Astrocyte of the cerebellum (primary cell): ENCODE measurements at places on chromosomes 1 and 21.

DNA sequence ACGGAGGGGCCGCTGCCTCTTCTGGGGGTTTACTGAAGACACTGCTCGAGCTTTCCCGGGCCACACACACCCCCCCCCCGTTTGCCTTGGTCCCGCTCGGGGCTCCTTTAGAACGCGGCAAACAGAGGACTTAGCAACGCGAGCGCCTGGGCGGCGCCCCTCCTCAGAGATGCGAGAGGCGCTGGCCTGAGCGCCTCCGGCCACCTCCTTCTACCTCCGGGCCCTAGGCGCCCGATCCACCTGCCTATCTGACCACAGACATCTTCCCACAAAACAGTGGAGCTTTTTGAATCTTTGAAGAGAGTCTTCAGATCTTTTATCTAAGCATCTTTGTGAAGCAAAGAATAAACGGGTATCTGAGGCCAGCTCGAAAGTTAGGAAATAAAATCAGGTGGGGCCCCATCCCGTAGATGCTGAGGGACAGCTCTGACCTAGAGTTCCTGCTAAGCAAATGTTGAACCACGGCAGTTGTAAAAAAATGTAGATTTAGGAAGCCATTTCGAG lies 436 bp upstream of the TTLL7 start:
- peak; percentile 34 for DNase-seq

- no peak for DNase-seq
Observed at GRCh38 chr1:222583079-222583478, 6.7 kb downstream of the TAF1A start.

- no peak for DNase-seq
Observed at GRCh38 chr1:228259368-228259894, 51.6 kb downstream of the OBSCN start.

- DNase-seq: no peak
Observed at GRCh38 chr21:38927776-38928175, 122.0 kb downstream of the ETS2 start.

DNA sequence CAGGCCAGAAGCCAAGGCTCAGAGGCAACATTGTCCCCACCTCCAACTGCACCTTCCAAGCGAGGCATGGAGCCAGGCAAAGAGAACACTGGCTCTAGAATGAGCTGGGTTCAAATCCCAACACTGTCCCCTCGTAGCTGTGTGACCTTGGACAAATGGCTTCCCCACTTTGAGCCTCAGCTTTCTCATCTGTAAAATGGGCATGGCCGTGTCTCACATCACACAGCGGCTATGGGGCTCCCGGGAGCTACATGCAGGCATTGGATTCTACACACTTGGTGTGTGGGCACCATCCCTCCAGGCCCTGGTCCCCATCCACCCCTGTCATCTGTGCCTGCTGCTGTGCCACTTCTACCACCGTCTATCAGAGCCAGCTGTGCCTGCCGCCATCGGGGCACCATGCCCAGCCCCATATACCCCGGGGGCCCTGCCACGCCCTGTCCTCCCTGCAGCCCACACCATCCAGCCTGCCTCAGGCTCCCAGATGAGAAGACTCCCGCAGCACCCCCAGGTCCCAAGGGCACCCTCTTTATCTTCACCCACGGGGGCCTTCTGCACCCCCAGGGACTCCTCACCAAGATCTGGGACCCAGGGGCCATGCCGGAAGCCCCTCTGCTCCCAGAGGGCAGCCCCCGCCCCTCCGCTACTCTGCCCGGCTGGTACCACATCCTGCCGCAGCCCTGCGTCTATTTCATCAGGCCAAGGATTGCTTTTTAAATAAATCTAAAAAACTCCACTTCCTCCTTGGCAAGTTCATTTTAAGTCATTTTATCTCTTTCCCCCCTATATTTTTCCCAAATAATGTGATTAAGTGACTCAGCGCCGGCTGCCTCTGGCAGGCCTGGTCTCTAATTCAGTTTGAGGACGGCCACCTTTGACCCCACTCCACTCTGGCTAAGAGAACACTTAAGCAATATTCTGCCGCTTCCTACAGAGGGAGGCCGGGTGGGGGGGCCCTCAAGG lies 107.8 kb upstream of the TARDBP start:
- no peak for DNase-seq

- DNase-seq: no peak
Observed at GRCh38 chr1:153842006-153842471, 66.8 kb downstream of the SLC27A3 start.

DNA sequence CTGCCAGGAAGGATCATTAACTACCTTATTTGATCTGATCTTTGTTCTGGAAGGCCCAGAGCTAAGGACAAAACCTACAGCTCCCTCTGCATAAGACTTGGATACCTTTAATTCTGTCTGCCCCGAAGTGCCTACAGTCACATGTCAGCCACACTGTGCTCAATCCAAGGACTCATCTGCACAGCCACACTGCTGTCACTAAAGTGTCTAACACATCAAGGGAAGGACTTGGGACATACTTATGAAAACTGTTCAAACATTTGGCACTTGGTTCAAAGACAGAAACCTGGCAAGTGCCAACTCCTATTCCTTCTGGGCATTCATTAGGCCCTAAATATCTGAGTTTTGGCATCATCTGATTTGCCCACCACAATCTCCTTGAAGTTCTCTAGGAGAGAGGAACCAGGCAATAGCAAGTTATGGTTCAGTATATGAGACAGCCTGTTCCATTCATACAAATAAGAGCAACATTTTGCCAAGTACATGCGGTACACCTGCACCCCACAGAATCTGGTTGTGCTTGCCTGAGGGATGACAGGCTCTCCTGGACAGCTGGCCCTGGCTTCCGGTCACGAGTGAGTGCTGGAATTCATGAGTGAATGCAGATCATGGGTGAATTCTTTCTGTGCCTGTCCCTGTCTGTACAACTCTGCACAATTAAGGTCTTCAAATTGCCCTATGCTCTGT lies 105.9 kb downstream of the KCNK1 start:
- DNase-seq: no peak

- peak; percentile 27 for DNase-seq
Observed at GRCh38 chr1:57133686-57134085, 167.9 kb upstream of the C8B start.

GRCh38 chr21:27026501-27026900 lies 59.6 kb upstream of the ADAMTS5 start:
- no peak for DNase-seq

DNA sequence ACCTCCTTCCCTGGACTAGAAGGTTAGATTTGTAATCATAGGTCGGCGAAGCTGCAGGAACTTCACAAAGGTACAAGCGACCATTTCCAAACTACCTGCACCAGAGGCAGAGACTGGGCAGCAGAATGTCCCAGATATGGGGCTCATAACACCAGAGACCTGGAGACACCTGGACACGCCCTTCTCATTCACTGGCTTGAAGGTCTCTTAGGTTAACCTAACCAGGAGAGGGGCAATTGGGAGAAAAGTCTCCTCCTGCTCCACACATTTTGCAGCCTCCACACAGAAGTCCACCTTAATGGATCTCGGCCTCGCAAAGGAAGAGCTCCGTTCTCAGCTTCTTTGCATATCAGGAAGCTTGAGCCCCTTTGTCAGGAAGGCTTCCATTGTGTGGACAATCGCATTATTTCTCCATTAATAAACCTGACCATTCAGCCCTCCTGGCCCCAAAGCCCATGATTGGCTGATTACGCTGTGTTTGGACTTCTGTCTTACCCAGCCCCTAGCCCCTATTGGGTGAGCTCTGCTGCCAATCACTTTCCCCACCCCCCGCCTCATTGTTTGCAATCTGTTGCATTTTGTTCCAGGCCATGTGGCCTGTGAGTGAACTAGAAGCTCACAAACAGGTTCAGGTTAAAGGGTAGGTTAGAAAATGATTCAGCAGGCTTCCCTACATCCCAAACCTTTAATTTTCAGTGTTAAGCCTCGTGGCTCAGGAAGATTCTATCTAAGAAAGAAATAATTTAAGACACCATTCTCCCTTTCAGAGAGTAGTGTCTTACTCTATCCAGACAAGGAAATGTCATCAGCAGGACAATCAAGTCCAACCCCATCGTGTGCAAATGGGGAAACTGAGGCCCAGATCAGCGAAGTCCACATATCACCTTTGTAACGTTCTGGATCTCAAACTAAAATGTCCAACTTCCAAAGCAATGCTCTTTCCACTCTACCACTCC lies 2.8 kb downstream of the MYCL start:
- DNase-seq: peak; percentile 23

- DNase-seq: no peak
Observed at GRCh38 chr1:24951337-24951736, 21.3 kb upstream of the RUNX3 start.
